LoVo (cell line): ENCODE measurements at places on chromosomes 5 and 9.

DNA sequence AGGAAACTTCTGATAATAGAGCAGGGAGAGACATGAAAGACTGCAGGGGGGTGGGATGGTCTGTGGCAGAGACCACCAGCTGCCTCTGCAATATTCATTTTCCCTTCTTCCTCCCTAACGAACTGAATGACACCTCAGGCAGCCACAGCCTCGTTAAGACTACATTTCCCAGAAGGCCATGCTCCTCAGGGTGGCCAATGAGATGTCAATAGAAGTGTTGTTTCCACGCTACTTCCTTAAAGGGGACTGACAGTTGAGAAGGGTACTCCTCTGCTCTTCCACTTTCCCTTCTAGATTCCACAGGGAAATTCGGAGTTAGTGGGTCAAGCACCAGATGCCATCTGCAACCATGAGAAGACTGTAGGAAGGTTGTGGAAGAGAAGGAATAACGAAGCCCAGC lies 52.0 kb upstream of the DAPK1 start:
- DNase-seq, result no peak

DNA sequence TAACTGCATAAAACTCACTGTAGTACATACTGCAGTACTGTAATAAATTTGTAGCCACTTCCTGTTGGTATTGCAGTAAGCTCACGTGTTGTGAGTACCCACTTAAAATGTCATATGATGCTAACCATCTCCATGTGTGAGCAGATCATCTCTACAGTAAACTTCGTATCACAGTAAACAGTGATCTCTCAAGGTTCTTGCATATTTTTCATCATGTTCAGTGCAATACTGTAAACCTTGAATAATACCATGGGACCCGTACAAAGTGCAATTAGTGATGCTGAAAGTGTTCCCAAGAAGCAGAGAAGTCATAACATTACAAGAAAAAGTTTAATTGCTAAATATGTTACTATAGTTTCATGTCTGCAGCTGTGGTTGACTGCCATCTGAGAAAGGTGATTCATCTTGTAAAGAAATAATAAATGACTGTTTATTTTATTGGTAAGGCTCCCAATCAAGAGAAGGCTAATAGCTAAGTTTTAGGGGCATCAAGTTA lies 253.8 kb upstream of the POU5F2 start:
- no peak for DNase-seq

- DNase-seq, result no peak
Observed at GRCh38 chr9:30198463-30199309, 2185.8 kb upstream of the ACO1 start.

GRCh38 chr5:128216860-128217531 lies 133.4 kb downstream of the SLC12A2 start:
- DNase-seq, result peak; percentile 51

GRCh38 chr9:113580041-113580953 lies 116.8 kb downstream of the RGS3 start:
- DNase-seq, result no peak

- no peak for DNase-seq
Observed at GRCh38 chr9:84151640-84152039, 171.0 kb downstream of the RMI1 start.

- no peak for DNase-seq
Observed at GRCh38 chr9:128947277-128947526, 201 bp downstream of the DOLK start.

DNA sequence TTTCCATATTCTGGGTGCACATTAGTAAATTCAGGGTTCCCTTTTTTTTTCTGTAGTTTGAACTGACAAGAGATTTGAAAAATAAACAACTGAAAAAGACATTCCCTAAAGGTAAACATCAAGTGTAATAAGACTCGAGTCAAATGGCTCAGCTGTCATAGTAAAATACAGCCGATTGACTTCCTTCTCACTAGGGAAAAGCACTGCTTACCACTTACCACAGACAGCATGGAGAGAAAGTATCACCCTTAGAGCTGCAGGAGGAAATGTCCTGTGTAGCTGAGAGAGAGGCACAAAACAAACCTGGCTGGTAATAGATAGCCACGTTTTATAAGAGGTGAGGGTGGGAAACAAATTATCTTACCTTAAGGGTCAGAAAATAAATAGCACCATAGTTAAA lies 12.1 kb upstream of the DMAC1 start:
- no peak for DNase-seq

DNA sequence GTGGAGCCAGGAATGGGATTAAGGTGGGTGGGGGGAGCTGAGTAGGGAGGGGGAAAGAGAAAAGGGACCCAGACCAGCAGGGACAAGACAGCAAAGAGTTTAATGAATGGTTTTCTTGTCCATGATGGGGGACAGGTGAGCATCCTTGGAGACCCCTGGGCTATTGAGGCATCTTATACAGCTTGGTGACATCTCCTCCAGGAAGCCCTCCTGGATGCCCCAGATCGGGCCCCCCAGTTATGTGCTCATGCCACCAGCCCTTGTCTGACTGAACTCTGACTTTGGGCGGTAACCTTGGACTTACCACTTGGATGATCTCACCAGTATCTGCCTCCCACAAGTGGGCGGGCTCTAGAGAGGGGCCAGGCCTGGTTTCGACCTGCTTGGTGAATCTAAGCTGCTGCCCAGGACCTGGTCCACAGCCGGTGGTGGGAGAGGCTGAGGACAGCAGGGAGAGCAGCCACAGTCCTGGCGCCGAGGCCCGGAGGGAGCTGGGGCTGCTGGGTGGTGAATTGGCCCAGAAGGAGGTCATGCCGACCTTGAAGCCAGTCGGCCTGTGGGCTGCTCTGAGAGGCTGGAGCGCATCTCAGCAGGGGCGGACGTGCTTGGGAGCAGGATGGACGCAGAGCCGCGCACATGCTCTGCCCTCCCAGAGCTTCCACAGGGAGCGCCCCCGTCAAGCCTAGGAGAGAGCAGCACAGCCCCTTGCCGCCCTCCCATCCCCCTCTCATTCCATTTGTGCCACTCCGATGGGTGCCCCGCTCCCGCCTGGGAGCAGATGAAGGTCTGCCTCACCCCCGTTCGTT lies 36.2 kb downstream of the UNC5A start:
- no peak for DNase-seq

DNA sequence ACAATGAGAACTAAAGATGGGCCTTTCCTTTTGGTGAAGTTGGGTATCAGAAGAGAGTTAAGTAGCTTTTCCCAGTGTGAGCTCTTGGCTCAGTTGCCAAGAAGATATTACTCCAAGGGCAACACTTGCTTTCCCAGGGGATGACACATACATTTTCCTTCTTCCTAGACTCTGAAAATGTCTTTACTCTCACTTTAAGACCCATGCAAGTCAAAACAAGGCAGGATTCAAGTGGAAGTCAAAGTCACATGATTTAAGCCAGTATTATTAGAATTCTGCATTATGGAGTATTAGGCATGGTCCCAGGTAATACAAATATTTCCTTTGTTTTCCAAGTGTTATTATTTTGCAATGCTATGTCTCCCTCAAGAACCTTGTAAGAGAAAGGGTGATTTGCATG lies 175.1 kb downstream of the PPP2R2B start:
- DNase-seq, result no peak

DNA sequence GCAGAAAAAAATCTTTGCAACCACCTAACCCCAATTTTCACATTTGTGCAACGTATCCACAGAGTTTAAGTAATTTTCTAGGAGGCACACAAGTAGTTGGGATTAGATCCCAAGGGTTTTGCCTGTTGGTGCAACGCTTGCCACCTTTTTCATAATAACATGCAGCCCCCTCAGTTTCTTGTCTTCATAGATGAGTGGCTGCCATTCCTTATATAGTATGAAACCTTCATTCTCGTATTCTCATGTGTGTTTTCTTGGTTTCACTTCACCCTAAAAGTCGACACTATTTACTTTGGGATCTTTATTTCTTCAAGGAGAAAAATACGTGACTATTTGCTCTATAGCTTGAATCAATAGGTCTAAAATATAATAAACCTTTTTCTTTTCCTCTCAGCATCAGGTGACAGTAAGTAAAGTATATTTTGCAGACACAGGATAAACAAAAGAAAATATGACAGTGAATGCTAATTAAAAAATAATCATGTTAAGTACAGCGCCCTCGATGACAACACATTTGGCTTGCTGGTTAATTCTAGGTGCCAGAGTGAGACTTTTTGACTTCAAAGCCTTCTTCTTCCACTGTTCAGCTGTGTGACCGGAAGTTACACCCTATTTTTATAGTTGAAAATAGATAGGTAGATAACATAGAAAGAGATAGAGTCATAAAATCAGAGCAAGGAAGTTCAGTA lies 342.8 kb upstream of the CCNG1 start:
- peak; percentile 14 for DNase-seq

GRCh38 chr5:115956957-115957356 lies 5.3 kb upstream of the LVRN start:
- no peak for DNase-seq

GRCh38 chr9:137156567-137157375 lies 13.1 kb downstream of the LRRC26 start:
- DNase-seq, result no peak

- DNase-seq, result no peak
Observed at GRCh38 chr9:134432471-134432870, 106.2 kb downstream of the RXRA start.

GRCh38 chr5:34721327-34721726 lies 65.2 kb downstream of the RAI14 start:
- DNase-seq, result no peak

GRCh38 chr5:154430466-154430865 lies 15.3 kb upstream of the SAP30L start:
- DNase-seq, result no peak

- no peak for DNase-seq
Observed at GRCh38 chr5:140341591-140341990, 4.8 kb downstream of the HBEGF start.

- DNase-seq, result peak; percentile 38
Observed at GRCh38 chr5:145941448-145942130, 5.2 kb downstream of the SH3RF2 start.

DNA sequence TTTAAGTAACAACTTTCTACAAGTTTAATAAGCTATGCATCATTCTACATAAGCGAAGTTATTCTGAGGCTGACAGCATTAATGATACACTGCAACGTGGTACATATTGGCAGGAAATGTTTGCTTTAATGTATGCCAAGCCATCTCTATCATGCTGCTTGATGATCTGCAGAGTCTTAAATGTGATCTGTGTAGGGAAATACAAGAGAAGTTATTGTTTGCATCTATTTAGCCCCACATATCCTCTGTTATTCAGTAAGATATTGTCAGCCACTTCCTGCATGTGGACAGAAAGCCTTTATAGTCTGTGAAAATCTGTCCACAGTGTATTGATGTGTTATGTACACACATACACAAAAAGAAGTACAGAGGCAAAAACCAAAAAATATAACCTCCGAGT lies 193.1 kb upstream of the FREM1 start:
- DNase-seq, result no peak

GRCh38 chr9:136596630-136597031 lies 50.8 kb upstream of the NOTCH1 start:
- no peak for DNase-seq

- DNase-seq, result no peak
Observed at GRCh38 chr5:78533356-78533755, 115.2 kb downstream of the LHFPL2 start.

DNA sequence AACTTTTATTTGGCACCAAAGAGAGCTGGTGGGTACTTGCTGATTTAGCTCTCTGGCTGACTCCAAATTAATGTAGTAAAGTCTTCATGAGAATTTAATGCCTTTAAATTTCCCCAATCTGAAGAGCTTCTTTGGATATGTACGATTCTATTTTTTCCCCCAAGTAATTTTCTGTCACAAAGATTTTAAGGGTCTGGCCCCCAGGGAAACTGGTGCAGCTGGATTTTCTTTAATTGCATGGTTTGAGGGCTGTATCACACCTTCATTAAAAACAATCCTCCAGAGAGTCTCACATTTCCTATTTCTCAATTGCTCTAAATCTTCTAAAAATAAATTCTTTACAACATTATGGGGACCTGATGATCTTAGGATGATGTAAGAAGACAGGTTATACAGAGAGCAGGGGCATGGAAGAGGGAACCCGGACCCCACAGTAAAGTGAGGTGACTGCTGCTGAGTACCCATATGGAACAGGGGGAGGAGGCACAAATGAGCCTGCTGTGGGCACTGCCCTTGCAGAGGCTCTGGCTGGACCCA lies 158.9 kb downstream of the ENTREP1 start:
- DNase-seq, result no peak

GRCh38 chr5:109141222-109142200 lies 268.3 kb downstream of the PJA2 start:
- no peak for DNase-seq

DNA sequence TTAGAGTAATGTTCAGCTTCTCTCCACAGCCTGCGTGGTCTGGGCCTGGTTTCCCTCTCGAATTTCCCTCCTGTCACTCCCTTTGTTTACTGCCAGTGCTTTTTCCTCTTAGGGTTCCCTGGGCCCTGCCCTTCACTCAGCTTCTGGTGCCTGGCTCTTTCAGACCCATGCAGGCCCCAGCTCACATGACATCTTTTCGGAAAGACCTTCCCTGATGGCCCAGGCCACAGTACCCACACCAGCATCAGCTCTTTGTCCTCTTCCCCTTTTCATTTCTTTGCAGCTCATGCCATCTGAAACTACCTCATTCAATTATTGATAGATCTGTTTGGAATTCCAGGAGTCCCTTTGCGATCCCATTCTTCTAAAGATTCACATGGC lies 68.1 kb upstream of the ABL1 start:
- no peak for DNase-seq

DNA sequence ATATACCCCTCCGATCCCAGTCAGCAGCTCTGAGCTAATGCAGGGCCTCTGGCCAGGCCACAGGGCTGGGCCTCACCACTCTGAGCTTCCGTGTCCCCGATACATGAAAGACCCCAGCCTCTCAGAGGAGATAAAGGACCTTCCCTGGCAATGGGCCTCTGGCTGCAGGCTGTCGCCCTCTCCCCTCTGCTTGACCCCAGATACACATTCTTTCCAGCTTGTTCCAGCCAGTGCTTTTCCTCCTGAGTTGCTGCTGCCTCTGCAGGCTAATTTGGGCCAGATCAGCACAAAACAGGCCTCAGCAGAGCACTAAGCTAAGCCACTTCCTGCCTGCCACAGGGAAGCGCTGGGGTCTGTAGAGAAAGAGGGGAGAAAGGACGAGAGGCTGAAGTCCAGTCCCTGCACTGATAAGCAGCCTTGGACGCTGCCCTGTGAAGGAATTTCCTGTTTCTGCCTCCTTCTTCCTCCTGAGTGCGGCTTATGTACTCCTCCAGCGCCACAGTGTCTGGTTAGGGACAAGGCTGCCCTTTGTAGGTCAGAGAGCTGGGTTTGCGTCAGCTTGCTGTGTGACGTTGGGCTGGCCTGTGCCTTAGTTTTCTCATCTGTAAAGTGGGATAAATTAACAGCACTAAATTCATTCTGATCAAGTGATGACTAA lies 73.0 kb upstream of the IL17B start:
- DNase-seq, result peak; percentile 82

GRCh38 chr9:126849591-126850225 lies 10.7 kb upstream of the ZBTB34 start:
- DNase-seq, result no peak

DNA sequence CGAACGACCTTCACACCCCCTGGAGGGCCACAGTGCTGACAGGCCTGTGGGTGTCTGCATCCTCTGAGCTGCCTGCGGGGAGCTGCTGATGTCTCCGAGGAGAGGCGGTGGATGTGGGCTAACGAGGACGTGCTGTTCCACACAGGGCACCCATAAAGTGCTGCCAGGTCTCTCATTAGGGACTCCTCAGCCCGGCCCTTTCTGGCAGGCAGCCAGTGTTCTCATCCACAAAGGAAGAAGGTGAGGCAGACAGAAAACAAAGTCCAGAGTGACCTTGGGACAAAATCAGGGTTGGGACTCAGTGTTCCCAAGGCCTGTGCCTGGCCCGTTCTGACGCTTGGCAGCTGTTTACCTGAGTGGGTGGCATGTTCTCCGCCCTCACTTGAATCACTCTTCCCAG lies 29.3 kb downstream of the CARTPT start:
- peak; percentile 58 for DNase-seq
